Suprapubic skin (tissue), 4 donors: ENCODE measurements at places on chromosomes 7 and 10. TPM values are rescaled to one million over a fixed set of nuclear protein-coding genes. Genes with fewer than 3 reads are reported as not detected.

PRR15 gene
- 0.64 TPM for total RNA-seq

PPP1R17 gene
- total RNA-seq: not detected

- no peaks in the 10 kb centered on the region for H3K4me1 ChIP-seq
- no peak overlapping the region for H3K27ac ChIP-seq
- peaks cover 20% of the 10 kb centered on the region for H3K36me3 ChIP-seq
These were observed 15.5 kb upstream of the PON3 start for GRCh38 chr7:95411666-95412065.

DNA sequence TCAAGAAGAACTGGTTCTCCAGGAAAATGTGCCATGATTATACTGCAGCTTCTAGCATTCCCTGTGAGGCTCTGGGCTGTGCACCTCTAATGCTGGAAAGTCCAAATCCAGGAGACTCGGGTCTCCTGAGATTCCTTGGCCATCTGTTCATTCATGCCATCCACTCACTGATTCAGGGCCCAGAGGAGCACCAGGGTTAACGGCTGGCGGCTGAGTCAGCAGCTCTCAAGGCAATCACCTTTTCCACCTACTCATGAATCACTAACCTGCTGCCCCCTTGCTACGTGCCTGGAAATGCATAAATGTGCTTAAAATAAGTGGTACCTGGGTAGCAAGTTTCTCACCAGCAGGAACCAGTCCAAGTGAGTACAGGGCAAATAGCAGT is 132.7 kb downstream of the KCNMA1 start:
- H3K27me3 ChIP-seq: peaks cover 2% of the 10 kb centered on the region
- no peak overlapping the region for H3K4me3 ChIP-seq
- peaks cover 6% of the 10 kb centered on the region for H3K4me1 ChIP-seq
- H3K36me3 ChIP-seq: no peaks in the 10 kb centered on the region

ADO gene
- 15.1 TPM for total RNA-seq

DNA sequence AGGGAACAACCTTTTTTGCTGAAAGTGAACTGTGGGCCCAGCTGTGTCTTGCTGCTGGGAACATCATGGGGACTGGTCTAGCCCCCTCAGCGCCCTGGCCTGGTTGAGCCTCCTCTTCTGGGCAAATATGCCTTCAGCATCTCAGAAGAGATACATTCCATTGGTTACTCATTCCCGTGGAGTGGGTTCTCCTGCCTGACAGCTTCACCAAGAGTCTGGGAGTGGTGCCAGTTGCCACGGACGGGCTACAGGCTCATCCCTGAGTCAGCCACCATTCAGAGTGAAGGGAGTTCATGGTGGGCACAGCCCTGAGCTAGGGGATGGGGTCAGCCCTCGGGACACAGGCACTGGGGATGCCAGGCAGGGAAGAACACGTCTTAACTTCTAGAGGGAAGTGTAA is 81.9 kb downstream of the RAMP3 start:
- H3K36me3 ChIP-seq: no peaks in the 10 kb centered on the region
- H3K4me3 ChIP-seq: no peak overlapping the region
- no peak overlapping the region for H3K27ac ChIP-seq
- DNase-seq: no peak
- H3K4me1 ChIP-seq: no peaks in the 10 kb centered on the region

DNA sequence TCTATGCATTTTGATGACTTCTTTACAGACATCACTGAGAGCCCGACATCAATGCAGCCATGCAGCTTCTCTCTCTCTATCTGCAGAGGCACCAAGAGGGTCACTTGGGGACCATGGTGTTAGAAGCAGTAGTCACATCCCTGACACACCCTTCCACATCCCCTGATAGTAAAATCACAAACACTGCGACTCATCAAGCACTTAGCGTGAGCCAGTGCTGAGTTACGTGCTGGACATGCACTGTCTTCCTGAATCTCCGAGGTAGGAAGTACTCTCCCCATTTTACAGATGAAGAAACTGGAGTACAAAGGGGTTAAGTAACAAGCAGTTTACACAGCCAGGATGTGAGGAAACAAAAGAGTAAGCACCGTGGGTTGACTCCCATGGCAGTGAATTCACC is 109.2 kb downstream of the OSBPL3 start:
- DNase-seq: no peak
- peaks cover 9% of the 10 kb centered on the region for H3K36me3 ChIP-seq
- H3K4me3 ChIP-seq: no peak overlapping the region
- no peaks in the 10 kb centered on the region for H3K27me3 ChIP-seq
- H3K4me1 ChIP-seq: peaks cover 3% of the 10 kb centered on the region

DNA sequence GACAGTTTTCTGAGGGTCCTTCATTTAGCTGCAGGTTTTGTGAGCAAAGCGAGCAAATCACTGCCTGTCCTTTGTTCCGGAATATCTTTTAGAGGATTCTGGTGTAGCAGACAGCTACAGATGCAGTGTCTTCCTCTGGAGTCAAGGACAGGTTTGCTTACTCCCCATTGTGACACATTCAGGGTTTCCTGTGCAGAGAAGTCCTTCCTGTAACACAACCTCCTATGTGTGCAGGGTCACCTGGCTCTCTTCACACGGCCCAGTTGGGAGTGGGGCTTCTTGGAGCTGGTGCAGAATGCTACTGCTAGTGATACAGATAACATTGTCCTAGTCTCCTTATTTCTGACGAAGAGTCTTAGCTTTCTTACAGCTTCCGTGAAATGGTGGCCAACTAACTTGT is 47.9 kb downstream of the RBM33 start:
- H3K4me1 ChIP-seq: no peaks in the 10 kb centered on the region
- H3K4me3 ChIP-seq: no peak overlapping the region
- H3K27me3 ChIP-seq: no peaks in the 10 kb centered on the region
- no peak for DNase-seq

CYP2E1 gene
- 4.5 TPM for total RNA-seq
